RPMI7951 (cell line): ENCODE measurements at places on chromosomes 3 and 15.

GRCh38 chr3:112117841-112118571, 15.0 kb downstream of the GCSAM start:
- no peak for DNase-seq

DNA sequence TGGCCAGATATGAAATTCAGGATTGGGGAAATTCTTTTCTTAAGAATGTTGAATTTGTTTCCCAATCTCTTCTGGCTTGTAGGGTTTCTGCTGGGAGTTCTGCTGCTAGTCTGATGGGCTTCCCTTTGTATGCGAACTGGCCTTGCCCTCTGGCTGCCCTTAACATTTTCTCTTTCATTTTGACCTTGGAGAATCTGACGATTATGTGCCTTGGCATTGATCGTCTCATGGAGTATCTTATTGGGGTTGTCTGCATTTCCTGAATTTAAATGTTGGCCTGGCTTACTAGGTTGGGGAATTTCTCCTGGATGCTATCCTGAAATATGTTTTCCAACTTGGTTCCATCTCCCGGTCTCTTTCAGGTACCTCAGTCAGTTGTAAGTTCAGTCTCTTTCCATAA, 152.2 kb downstream of the CFAP20DC start:
- DNase-seq, result no peak

DNA sequence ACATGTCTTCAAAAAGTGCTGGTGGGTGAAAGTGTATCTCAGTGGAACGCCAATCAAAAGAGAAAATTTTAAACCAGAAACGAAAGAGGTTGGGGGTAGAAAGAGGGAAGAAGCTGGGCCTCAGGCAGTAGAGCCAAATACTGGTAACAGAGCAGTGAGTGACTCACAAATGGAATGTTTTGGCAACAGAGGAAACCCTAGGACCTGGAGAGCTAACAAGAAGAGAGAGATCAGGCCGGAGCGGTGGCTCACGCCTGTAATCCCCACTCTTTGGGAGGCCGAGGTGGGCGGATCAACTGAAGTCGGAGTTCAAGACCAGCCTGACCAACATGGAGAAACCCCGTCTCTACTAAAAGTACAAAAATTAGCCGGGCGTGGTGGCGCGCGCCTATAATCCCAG, 450.8 kb upstream of the NAALADL2 start:
- no peak for DNase-seq

DNA sequence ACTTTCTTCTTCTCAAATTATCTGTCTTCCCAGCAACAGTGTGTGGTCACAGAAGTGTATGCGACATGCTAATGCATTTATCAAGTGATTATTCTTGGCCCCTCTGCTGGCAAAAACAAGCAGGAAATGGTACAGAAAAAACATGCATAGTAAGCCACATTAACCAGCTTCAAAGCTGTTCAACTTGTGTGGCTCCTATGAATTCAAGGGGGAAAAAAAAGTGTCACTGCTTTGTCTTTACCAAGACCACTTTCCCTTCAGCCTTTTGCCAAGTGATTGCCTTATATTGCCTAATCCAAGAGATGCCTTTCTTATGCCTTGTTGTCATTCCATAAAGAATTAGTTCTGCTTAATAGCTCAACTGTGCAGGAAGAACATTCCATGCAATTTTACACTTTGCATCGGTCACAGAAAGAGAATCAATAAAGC, 39.1 kb downstream of the PRTG start:
- DNase-seq, result peak; percentile 8

GRCh38 chr3:28218071-28218916, 23.1 kb upstream of the CMC1 start:
- DNase-seq, result no peak

GRCh38 chr3:66336333-66336766, 115.5 kb downstream of the SLC25A26 start:
- peak; percentile 75 for DNase-seq

DNA sequence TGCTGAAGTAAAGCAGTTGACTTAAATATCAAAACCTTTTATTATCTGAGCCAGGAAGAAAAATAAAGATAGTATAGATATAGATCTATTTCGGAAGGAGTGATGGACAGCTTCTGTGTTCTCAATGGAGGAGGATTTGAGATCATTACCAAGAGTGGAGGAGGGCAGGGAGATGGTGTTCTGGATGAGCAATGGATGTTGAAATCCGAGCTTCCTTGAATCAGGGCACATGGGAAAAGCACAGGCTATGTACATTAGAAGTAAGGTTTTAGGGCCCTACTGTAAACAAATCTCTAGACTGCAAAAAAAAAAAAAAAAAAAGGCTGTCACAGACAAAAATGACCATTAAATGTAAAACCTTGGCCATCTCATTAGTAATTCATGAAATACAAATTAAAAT, 43.2 kb downstream of the GTPBP8 start:
- DNase-seq, result no peak

- no peak for DNase-seq
Observed at GRCh38 chr15:97215629-97216028, 744.9 kb upstream of the ARRDC4 start.

DNA sequence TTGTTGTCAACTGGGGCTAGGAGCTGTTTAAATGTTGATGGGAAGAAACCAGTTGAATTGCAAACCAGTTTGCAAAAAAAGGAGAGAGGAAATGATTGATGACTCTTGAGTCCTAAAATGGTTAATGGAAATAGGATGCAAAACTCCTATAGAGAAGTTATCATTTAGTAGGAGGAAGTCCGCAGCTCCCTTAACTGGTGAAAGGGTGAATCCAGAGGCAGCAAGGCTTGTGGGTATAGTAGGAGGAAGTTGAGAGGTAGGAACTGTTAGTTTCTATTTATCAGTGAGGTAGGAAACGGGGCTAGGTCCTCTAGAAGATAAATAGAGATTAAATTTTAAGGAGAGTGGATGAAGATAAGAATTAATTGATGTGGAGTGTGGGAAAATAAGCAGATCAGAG, 15.4 kb downstream of the IREB2 start:
- no peak for DNase-seq

DNA sequence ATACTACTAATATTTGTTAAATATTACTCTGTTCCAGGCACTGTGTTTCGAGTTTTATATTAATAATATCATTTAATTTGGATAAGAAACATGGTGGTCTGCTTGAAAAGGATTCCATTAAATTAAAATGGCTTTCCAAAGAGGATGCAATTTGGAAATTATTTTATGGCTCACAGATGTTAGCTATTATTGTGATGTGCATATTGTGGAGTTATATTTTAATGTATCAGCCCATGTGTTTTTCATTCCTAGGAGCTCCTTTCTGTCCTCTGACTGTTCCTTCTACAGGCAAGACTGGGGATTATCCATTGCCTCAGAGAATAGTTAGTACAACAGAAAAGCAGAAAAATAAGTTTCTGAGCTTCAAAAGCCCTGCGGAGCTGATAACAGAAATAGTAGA, 376.7 kb upstream of the PDZRN3 start:
- DNase-seq, result no peak

DNA sequence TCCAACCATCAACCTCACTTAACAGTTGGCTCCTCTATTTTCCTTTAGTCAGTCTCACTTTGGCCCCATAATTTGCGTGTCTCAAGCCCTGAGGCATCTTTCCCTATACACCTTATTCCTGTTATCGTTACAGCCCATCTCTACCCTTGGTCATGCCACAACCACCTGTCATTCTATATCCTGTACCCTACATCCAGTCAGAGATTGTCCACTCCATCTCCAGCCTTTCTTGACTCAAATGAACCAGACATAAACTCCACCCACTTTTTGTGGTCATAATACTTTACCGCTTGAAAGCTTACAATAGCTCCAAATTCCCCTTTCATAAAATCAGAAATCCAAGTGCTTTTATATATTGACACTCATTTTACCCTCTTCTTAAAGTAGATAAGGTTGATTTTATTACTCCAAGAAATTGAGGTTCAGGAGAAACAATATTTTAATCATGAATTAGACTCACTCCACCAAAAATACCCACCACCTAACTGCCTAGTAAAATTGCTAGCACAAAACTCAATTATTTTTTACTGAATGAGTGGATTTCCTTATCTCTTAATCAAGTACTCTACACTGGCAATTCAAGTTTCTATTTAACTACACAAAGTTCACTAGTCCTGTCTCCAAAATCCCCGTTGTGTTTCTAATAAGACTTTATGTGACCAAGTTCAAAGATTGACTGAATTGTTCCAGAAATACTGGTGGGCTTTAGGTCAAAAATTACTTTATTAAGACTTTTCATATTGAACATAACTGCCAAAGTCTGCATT, 9.1 kb downstream of the CCR4 start:
- no peak for DNase-seq

GRCh38 chr3:88758676-88759075, 348.7 kb upstream of the EPHA3 start:
- no peak for DNase-seq

GRCh38 chr3:127612966-127613365, 14.8 kb downstream of the MCM2 start:
- DNase-seq, result no peak

- no peak for DNase-seq
Observed at GRCh38 chr3:18402239-18402799, 22.8 kb downstream of the SATB1 start.

GRCh38 chr15:80343554-80343992, 60.6 kb upstream of the ARNT2 start:
- DNase-seq, result no peak

- DNase-seq, result no peak
Observed at GRCh38 chr3:14113965-14114635, 10.6 kb downstream of the CHCHD4 start.

DNA sequence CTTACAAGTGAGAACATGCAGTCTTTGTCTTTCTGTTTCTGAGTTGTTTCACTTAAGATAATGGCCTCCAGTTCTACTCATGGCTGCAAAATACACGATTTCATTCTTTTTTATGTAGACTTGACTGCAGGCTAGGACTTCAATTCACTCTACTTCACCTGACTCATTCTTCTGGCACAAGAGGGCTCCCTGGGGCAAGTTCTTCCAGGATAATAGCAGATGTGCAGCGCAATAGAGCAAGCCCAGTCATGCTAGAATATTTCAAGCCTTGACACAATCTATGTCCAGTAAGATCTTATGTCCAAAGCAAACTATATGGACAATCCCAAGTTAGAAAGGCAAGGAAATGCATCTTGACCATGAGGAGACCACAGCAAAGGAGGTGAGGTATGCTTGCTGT, 211.7 kb upstream of the GADL1 start:
- peak; percentile 95 for DNase-seq

DNA sequence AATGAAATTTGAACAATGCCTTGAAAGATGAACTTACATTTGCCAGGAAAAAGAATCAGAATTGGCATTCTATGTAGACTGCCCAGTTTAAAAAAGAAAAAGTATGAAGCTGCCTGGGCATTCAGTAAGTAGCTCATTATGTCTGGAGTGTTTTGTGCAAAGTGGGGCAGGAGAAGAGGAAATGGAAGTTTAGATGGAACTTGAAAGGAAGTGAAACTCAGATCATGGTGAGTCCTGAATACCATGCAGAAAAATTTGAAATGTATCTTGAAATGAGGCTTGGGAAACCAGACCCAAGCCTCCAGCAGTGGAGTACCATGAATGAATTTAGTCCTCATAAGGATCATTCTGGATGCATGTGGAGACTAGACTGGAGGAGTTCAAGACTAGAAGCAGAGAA, 4.8 kb upstream of the MORC1 start:
- DNase-seq, result no peak

GRCh38 chr15:62190675-62191074, 25.6 kb upstream of the C2CD4B start:
- DNase-seq, result no peak

- peak; percentile 67 for DNase-seq
Observed at GRCh38 chr3:59820352-59820934, 770.6 kb upstream of the CFAP20DC start.

- no peak for DNase-seq
Observed at GRCh38 chr3:158369279-158369678, 201.7 kb upstream of the MLF1 start.

DNA sequence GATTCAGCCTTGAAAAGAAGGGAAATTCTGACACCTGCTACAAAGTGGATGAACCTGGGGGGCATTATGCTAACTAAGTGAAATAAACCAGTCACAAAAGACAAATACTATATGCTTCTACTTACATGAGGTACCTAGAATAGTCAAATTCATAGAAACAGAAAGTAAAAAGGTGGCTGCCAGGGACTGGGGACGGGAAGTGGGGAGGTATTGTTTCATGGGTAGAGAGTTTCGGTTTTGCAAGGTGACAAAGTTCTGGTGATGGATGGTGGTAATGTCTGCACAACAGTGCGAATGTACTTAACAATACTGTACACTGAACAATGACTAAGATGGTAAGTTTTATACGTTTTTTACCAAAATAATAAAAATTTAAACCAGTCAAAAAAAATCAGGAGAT, 4.8 kb downstream of the IDH2 start:
- no peak for DNase-seq

DNA sequence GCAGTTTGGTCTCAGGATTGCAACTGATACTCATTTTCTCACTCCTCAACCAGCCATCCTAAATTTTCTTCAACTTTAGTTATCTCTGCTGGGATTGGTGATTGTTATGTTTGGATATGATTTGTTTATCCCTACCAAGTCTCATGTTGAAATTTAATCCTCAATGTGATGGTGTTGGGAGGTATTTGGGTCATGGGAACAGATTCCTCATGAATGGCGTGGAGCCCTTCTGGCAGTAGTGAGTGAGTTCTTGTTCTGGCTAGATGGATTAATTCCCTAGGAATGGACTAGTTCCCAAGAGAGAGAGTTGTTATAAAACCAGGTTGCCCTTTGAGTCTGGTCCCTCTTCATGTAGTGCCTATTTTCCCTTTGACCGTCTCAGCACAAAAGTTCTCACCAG, 399.9 kb downstream of the SQOR start:
- DNase-seq, result no peak

- DNase-seq, result no peak
Observed at GRCh38 chr15:69395991-69396390, 18.2 kb upstream of the KIF23 start.

DNA sequence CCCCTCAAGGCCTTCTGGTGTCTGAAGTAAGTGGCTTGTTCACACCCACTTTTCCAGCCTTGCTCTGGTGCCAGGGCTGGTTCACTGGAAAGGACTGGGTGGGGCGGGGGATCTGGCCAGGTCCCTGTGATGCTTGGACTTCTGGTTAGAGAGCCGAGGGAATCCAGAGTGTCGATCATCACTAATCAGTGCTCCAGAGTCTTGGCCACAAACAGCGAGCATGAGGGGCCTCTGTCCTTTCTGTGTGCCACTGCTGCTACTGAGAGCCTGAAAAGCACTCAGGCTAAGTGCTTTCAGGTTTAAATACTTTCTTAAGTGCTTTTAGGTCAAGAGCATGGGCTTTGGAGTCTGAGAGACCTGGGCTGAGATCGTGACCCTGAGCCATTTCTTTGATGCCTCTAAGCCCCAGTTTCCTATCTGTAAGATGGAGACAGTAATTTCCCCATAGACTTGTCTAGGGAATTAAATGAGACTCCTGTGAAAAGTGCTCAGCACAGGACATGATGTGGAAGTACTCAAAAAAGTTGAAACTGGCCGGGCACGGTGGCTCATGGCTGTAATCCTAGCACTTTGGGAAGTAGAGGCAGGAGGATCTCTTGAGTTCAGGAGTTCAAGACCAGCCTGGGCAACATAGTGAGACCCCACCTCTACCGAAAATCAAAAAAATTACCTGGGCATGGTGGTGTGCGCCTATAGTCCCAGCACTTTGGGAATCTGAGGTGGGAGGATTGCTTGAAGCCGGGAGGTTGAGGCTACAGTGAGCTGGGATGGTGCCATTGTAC, 53.8 kb upstream of the SEC22A start:
- DNase-seq, result no peak

- no peak for DNase-seq
Observed at GRCh38 chr3:32325927-32326326, 65.7 kb upstream of the CMTM7 start.
